ENCODE measurements at places on chromosomes 12 and 14. TPM values are rescaled to one million over a fixed set of nuclear protein-coding genes. Genes with fewer than 3 reads are reported as not detected.

ASCL1 gene
- not detected for total RNA-seq

RTL1 gene
- total RNA-seq: not detected

GALNT6 gene
- 115 TPM for total RNA-seq

IL31 gene
- total RNA-seq: not detected

ZDHHC22 gene
- not detected for total RNA-seq

DPPA3 gene
- not detected for total RNA-seq

PLCZ1 gene
- total RNA-seq: not detected

KRT83 gene
- not detected for total RNA-seq

TGM1 gene
- 0.83 TPM for total RNA-seq

Measured in fibroblast of lung (primary cell).